ENCODE measurements at places on chromosomes 5 and 9.
A peak's percentile ranks its signal among the peaks of the same experiment; 100 is the strongest.

GRCh38 chr5:111502956-111503355 is 9.4 kb downstream of the STARD4 start:
- no peak for DNase-seq

DNA sequence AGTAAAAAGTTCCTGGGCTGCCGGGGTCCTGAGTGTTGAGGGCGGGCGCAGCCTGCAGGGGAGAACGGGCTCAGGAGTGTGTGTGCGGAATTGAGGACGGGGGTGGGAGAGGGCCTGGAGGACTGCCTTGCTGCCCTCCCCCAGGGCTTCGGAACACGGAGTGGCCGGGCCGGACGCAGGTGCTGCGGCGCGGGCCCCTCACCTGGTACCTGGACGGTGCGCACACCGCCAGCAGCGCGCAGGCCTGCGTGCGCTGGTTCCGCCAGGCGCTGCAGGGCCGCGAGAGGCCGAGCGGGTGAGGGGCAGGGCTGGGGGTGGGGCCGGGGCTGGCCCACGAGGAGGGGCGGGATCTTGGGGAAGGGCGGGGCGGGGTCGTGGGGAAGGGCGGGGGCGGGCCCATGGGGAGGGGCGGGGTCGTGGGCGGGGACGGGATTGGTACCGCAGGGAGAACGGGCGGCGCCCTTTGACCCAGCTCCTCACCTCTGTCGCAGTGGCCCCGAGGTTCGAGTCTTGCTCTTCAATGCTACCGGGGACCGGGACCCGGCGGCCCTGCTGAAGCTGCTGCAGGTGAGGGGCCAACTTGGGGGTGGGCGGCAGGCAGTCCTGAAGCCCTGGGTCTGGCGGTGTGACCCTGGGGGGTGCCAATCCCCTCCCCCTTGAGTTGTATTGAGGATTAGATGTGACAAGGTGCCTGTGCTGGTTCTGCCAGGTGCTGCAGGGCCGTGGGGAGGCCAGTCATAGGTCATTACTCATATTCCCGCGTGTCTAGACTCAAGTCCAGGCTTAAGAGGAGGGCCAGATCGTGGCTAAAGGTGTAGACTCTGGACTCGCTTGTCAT is 7.1 kb downstream of the FPGS start:
- DNase-seq = no peak

GRCh38 chr5:41835645-41836044 is 34.6 kb downstream of the OXCT1 start:
- peak; percentile 63 for DNase-seq

- DNase-seq = no peak
These were observed 54.6 kb downstream of the LHFPL2 start for GRCh38 chr5:78594021-78594420.

DNA sequence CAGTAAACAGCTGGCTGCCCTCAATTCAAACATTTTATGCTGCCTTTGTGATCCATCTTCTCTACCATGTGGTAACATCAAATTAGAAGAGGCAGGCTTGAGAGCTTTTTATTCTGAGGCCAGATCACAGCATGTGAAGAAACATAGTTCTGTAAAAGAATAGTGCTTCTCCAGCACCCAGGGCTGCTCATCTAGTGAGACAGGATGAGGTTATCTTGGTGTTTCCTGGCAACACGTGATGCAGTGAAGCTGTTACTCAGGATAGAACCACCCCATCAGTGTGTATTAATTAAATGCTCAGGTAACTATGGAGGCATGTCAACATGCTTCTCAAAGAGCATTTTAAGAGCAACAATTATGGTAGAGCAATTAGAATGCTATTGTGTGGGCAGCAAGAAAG is 400.5 kb upstream of the ACO1 start:
- no peak for DNase-seq

GRCh38 chr5:160312134-160312959 is at the start of gene CCNJL:
TSS of gene CCNJL (minus strand) at chr5:160312564. CDS start at chr5:160311923, 641 bp downstream.
- DNase-seq = no peak

DNA sequence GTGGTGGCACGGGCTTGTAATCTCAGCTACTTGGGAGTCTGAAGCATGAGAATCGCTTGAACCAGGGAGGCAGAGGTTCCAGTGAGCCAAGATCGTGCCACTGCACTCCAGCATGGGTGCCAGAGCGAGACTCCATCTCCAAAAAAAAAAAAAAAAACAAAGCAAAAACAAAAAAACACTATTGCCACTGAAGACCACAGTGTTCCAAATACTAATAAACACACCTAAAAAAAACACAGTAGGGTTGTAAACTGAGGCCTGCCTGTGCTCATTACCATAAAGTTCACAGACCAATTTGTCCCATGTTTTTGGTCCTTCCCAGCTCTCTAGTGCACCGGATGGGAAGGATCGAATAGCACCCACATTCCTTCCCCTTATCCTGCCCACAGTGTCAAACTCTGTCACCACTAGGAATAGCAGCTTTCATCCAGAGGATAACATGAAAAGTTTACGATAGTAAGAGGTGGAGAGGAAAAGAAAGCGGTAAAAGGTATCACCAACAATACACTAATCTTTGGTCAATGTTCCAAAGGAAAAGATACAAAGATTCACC is 49.2 kb downstream of the MYO10 start:
- DNase-seq = no peak

DNA sequence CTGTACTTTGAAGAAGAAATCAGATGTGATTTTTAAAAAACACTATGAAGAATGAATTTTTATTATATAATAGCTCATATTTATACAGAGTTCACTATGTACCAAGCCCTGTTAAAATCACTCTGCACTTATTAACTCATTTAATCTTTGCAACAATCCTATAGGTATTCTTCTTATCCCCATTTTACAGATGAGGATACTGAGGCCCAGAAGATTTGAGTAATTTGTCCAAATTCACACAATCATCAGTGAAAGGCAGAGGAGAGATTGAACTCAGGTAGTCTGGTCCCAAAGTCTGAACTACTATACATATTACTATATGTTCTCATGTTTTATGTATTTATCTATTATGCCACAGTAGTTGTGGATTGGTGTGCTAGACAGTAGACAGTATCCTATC is 16.1 kb downstream of the PLAC8L1 start:
- DNase-seq = no peak

DNA sequence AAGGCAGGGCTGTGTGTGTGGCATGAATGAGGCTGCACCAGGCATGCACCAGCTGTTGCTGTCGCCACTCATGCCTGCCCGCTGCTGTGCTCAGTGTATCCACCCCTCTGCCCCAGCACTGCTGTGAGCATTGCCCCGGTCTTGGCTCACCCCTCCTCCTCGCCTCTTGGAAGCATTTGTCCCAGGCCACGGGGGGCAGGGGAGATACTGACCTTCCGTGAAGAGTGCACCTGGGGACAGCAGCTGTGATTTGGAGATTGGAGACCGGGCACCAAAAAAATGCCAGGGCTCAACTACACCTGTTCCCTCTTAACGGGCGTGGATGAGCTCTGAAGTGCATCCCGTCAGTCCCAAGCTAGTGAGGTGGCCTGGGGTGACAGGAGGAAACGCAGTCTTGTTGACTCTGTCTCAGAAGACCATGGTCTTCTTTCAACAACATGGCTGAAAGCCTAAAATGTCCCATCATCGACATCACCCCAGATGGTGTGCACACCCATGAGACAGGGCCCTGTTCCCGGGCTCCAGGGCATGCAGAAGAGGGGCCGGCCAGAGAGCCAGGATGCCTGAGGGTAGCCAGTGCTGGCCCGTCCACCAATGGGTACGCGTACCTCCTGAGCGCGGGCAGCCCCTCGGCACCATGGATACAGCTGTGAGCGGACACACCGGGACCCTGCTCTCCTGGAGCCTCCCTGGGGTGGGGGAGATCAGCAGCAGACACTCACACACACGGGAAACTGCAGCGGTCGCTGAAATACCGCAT is 115.8 kb downstream of the COL5A1 start:
- DNase-seq = no peak

GRCh38 chr9:109101810-109102209 is 17.9 kb downstream of the TMEM245 start:
- DNase-seq = no peak

DNA sequence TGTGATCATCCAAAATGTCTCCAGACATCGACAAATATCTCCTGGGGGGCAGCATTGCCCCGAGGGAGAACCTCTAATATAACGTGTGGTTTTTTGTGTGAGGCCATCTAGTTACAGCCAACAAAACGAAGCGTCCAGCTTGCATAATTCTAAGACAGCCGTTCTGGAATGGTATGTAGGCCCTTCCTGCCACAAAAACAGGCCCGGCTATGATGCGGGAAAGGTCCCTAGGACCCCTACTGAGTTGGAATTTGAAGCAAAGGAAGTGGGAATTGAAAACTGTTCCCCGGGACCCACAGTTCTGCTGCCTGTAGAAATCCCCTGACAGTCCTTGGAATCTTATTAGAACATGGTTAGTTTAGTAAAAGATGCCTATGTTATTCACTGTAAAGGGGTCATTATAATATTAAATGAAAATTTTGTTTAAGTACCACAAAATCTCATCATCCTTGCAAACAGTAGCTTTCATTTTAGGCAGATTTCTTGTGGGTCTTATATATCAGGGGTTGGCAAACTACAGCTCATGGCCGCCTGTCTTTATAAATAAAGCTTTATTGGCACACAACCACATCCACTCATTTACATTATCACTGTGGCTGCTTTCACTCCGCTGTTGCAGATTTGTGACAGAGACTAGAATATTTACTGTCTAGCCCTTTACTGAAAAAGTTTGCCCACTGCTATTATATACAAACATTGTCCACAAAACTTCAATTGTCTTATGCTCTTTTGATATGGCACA is 70.7 kb downstream of the MSX2 start:
- DNase-seq = no peak

DNA sequence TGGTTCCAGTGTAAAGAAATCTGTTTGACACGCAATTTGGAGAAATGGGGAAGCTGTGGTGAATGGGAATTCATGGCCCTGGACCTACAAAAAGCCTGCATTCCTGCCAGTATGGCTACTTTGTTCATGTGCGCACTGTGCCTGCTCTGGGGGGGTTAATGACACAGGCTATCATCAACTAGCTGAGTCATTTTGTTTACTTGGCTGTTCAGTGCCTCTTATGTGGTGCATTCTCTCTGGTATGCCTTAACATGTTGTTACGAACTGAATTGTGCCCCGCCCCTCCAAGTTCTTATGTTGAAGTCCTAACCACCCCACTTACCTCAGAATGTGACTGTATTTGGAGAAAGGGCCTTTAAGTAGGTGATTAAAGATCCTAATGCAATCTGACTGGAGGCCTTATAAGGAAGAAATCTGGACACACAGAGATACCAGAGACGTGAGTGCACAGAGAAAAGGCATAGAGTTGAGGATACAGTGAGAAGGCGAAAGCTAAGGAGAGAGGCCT is 20.4 kb upstream of the UBAP1 start:
- DNase-seq = peak; percentile 21

GRCh38 chr5:84373506-84373905 is 11.2 kb downstream of the EDIL3 start:
- DNase-seq = no peak

DNA sequence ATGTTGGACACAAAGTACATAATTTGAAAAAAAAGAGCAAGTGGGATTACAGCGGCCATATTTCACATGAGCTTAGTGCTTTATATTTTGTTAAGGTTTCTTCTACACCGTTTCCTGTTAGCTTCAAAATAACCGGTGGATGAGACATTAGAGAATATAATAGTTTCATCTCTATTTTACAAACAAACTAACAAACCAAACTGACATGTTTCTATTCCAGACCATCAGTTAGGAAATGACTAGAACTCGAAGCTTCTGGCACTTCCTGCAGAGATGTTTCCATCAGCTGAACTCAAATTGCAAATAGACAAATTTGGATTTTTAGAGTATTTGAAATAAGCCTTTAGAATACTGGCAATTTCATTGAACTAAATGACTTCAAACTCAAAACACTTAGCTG is 86.5 kb downstream of the MTRR start:
- no peak for DNase-seq

GRCh38 chr9:117486426-117486825 is 71.6 kb upstream of the ASTN2 start:
- DNase-seq = no peak

DNA sequence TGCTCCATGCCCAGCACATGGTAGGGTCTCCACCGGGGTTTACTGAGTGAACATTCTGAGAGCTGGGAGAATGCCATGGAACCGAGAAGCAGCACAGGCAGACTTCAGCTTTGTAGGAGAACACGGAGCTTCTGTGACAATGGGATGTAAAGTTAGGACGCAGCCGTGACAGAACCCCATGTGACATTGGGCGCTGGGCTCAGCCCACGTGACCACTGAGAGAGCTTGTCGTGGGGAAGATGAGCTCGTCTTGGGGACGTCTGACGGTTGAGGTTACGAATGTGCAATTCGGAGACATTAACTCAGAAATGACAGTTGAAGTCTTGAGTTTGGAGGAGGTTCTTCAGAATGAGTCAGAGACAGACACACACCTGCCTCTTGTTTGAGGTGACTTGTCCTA is 13.5 kb downstream of the SDHA start:
- no peak for DNase-seq

DNA sequence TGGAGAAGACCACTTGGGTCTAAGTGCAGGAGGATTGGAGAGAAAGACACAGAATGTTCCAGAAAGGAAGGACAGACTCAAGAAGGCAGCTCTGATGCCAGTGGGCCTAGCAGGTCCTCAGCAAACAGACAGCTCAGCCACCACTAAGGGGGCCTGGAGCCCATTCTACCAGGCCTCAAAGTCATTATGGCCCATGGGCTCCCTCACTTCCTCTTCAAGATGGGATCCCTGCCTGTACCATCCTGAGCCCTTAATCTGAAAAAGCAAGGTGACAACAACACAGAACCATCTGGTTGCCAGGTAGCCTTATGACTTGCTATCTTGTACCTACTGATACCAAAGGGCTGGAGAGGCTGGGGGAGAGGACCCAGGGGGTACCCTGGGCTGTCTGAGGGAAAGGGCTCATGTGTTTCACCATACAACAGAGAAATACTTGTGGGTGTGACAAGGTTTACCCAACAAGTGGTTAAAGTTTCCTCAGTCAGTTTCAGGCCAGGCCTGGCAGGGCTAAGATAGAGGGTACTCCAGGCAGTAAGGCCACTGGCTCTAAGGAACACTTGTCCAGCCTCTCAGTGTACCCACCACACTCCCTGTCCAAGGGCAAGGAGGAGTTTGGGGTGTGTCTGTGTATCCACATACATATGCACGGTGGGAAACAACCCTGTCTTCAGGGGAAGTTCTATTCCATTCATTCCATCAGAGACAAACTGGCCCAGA is 30.7 kb downstream of the TCF7 start:
- no peak for DNase-seq

DNA sequence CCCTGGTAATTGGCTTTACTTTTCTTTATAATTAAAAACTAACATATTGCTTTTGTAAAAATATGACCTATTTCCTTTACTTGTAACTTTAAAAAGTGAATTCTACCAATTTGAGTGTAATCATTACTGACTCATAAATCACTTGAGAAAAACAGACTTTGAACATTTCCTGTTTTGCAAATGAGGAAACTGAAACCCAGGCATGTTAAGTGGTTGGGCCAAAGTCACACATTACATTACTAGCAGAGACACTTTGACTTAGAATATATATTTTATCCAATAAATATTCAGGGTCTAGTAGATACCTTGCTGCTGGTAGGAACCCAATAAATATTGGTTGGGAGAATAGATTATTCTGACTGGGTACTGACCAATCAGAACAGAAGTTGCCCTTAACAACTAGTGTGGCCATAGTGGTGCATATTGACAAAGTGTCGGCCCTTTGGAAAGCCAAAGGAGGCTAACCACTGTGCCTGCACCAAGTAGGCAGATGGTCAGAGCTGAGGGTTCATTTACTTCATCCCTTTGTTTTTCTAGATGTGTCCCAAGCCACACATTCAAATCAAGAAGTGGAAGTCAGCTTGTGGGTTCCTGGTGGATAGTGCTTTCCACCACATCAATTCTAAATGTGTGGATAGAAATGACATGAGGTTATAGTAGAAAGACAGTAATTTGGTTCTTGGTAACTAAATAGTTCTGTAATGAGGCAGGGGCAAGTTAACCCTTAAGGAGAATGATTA is 365.1 kb upstream of the RIOK2 start:
- no peak for DNase-seq

GRCh38 chr5:133744051-133744959 is 132.0 kb upstream of the FSTL4 start:
- no peak for DNase-seq

Measured in GM04503 (cell line).